ENCODE measurements at places on chromosomes 13 and 19. TPM values are rescaled to one million over a fixed set of nuclear protein-coding genes. Genes with fewer than 3 reads are reported as not detected.

GRCh38 chr19:54684527-54684926 lies 21.7 kb downstream of the LILRB4 start:
- no peak for DNase-seq

DNA sequence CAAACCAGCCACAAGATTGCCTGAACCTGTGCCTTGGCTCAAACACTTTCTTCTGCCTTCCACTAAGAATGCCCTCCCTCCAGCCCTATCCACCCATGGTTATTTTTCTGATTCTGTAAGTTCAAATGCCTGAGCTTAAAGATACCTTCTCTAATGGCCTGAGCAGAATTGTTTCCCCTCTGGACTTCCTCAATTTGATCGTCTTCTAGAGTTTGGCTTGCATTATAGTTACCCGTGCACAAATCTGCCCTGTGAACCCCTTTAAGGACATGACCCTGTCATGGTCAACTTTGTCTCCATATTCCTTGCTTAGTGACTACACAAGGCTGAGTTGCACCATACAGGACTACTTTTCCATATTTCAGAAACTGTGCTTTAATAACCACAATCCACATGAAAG lies 481.0 kb downstream of the FOXO1 start:
- no peak for DNase-seq

- no peak for DNase-seq
Measured at GRCh38 chr19:51572410-51572809, 1.3 kb downstream of the ZNF175 start.

DNA sequence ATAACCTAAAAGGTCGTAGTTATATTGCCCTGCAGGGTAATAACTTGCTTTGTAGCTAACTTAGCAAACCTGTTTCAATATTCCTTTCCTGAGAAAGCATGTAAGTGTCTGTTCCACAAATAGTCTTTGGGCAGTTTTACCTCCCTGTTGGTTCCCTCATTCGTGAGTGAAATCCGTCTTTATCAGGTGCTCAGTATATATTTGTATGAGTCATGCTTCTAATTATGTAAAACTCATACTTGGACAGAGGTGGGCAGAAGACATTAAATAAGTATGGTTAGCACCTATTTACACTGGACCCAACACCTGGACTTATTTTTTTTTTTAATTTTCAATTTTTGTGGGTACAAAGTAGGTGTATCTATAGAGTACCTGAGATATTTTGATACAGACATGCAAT lies 44.9 kb upstream of the MEDAG start:
- DNase-seq = no peak

Gene ZNF569
- 6.5 TPM for total RNA-seq

GRCh38 chr19:39203372-39204341 lies at the start of gene SYCN:
TSS of gene SYCN (minus strand) at chr19:39204263. CDS start at chr19:39204254, 9 bp downstream.
- DNase-seq = no peak

GRCh38 chr13:59374691-59375090 lies 789.0 kb downstream of the DIAPH3 start:
- DNase-seq = no peak

- no peak for DNase-seq
Measured at GRCh38 chr19:50554212-50554611, 14.0 kb downstream of the LRRC4B start.

Gene FCAR
- total RNA-seq = not detected

Gene KLK1
- total RNA-seq = 5.0 TPM

DNA sequence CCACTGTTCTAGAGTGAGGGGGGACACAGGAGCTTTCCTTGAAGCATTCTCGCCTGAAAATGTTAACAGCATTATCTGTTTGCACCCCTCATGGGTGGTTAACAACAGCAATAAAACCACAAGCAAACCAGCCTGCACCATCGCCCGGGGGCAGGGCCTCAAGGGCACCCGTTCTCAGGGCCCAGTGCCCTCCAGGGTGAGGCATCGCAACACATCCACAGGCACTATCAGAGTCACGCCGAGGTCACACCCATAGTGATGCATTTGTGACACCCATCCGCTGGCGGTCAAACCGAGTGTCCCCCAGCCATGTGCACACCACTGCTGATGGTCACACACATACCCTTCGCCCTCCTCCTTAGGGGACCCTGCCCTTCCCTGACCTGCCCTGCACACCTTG lies 4.6 kb downstream of the FUT5 start:
- no peak for DNase-seq

DNA sequence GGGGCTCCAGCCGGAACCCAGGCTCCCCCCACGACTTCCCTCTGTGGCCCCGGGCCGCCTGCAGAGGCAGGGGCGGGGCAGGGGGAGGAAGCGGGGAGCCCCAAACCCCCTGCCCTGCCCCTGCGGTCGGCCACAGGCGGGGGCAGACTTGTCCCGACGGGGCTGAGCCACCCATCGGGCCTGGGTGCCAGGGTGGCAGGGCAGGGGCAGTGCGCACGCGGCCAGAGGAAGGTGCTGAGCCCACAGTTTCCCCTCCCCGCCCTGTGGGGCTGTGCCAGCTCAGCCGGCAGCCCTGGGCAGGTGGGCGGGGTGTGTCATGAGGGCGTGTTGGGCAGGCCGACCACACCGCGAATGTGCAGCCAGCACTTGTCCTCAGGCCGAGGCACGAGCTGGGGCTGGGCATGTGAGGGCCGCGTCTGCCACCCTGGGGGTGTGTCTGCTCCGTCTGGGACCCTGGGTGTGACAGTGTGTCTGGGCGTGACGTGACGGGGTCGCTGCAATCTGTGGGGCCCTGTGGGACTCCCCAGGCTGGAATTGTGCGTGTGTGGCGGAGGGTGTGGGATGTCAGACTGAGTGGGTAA lies 17.7 kb downstream of the CCDC97 start:
- DNase-seq = no peak
